ENCODE measurements at places on chromosomes 16 and 17. TPM values are rescaled to one million over a fixed set of nuclear protein-coding genes. Genes with fewer than 3 reads are reported as not detected.

Gene TNFRSF12A
- 85.6 TPM for total RNA-seq

Gene DNAI2
- total RNA-seq = not detected

Gene MT3
- total RNA-seq = not detected

Gene TVP23A
- total RNA-seq = not detected

Data from subcutaneous preadipocyte (primary cell).